ENCODE measurements at places on chromosomes 5 and 9. TPM values are rescaled to one million over a fixed set of nuclear protein-coding genes. Genes with fewer than 3 reads are reported as not detected.
A peak's percentile ranks its signal among the peaks of the same experiment; 100 is the strongest.

DNA sequence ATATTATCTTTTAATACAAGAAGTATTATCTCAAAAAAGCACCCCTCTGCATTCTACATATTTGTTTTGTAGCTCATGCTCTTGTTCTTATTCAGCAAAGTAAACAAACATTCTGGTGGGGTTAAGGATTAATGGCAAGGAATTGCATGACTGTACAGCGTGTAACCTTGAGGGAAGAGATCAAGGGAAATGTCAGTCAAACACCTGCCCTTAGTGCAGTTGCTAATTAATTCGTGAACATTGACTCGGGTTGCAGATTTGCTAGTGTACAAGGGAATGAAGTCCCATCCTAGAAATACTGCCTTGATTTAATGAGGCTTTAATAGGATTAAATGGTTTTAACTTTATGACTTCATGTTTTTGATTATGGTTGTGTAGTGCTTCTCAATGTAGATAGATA is 1758.1 kb downstream of the MAT2B start:
- no peak for DNase-seq

DNA sequence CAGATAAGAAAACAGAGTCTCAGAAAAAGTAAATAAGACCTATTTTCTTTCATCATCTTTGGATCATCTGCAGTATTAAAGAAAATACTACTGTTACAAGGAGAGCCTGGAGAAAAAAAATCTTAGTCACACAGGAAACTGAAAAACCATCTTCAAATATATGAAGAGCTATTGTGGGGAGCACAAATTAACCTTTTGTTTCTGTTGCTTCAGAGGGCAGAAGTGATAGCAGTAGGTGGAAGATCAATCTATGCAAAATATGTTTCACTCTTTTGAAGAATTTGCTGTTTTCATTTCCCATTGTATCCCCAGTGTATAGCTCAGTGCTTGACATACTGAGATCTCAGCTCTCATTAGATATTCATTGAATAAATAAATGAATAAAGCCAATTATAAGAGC is 13.1 kb upstream of the CEMIP2 start:
- DNase-seq, result no peak

GRCh38 chr5:55850839-55851674 is at the start of gene IL31RA:
IL31RA (plus strand) TSS chr5:55851357; CDS start chr5:55851571, 214 bp downstream.
- DNase-seq, result peak; percentile 53

- no peak for DNase-seq
Measured at GRCh38 chr5:124025306-124025845, 513.4 kb downstream of the CSNK1G3 start.

DNA sequence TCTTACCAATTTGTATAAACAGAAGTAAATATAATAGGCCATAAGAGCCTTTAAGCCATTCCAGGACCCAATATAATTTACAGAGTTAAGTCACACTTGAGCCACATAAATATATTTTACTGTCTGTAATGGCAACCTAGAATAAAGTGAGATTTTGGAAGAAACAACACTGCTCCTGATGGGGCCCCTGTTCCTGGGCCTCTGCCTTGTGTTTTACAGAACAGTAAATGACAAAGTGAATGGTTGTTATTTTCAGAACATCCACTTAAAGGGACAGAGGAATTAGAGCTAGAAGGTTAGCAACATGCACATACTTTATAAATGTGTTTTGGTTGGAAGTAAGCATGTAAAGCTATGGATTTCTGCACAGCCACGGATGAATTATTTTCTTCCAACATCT is 3.6 kb downstream of the PTGER4 start:
- DNase-seq, result no peak

GRCh38 chr5:106510321-106510720 is 1160.4 kb downstream of the EFNA5 start:
- no peak for DNase-seq

Gene GARIN3
- polyA plus RNA-seq, result not detected

DNA sequence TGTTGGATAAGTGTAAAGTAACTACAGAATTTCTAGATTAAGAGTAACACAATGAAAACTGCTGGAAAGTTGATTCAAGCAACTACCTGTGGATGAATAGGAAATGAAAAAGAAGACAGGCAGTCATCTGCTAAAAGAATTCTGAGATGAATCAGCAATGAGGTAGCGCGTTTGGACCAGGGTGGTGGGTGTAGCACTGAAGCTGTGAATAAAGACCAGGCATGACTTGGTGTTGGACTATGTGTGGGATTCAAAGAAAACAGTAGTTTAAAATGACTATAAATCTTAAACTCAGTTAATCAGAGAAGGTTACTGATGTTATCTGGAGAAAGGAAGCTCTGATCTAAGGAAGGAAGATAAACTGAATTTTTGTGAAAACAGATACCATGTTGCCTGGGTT is 159.8 kb downstream of the FBN2 start:
- DNase-seq, result no peak

Gene SLCO4C1
- not detected for polyA plus RNA-seq

GRCh38 chr9:73153793-73154227 is 2.1 kb downstream of the ANXA1 start:
- no peak for DNase-seq

Gene NAIP
- polyA plus RNA-seq, result 1.3 TPM

DNA sequence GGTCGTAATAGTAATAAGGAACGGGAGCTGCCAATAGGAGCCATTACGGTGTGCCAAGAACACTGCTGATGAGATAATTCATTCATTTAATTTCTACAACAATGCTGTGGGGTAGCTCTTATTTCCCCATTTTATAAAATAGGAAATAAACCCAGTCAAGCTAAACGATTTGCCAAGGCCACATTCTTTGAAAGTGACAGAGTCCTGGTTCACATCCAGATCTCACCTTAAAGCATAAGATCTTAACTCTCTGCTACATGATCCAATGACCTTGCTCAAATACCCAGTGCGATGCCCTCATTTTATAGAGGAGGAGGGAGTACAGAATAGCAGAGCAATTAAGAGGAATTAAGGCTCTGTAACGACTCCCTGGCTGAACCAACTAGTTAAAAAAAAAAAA is 5.0 kb downstream of the PDE6A start:
- DNase-seq, result no peak

DNA sequence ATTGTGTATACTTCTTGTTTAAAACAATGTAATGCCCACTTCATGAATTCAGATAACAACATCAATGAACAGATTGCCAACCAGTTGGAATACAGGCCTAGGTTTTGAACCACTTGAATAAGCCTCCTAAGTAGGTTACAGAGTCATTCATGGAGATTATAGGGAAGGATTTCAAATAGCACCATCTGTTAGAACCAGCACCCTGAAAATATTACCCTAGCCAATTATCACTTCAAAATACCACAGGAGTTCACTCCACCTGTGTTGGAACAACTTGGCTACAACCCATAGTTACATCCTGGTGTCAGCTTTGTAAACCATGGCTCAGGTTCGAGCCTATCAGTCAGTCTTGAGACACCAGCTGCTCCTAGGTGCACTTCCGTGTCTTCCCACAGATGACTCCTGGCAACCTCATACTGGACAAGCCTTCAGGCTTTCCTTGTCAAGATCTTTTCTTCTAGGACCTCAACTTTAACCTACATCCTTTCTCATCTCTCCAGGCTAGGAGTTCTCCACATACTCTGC is 350.0 kb downstream of the DEPDC1B start:
- DNase-seq, result no peak

- no peak for DNase-seq
Measured at GRCh38 chr5:73947906-73948640, 322.1 kb downstream of the ARHGEF28 start.

GRCh38 chr5:141771562-141771961 is 89.5 kb upstream of the ARAP3 start:
- no peak for DNase-seq

DNA sequence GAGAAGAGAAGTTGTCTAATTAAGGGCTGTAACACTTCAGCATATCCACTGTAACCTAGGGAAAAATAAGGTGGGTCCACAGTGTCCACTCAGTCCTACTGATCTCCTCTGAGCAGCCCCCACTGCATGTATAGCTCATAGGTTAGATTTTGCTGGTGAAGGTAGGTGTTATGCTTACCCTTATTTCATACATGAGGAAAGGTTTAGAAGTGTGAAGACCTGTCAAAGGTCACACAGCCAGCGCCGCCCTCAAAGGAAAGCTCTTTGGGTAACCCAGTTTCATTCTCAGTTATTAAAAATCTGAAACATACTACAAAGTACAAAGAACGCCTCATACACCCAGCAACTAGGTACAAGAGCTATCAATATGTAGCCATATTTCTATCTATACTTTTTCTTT is 87.2 kb downstream of the TLE4 start:
- no peak for DNase-seq

Gene SPINK7
- polyA plus RNA-seq, result not detected

Gene HMCN2
- under 0.01 TPM for polyA plus RNA-seq

Gene NR5A1
- polyA plus RNA-seq, result not detected

Gene TMEM245
- 42.0 TPM for polyA plus RNA-seq

Gene AGXT2
- polyA plus RNA-seq, result not detected

DNA sequence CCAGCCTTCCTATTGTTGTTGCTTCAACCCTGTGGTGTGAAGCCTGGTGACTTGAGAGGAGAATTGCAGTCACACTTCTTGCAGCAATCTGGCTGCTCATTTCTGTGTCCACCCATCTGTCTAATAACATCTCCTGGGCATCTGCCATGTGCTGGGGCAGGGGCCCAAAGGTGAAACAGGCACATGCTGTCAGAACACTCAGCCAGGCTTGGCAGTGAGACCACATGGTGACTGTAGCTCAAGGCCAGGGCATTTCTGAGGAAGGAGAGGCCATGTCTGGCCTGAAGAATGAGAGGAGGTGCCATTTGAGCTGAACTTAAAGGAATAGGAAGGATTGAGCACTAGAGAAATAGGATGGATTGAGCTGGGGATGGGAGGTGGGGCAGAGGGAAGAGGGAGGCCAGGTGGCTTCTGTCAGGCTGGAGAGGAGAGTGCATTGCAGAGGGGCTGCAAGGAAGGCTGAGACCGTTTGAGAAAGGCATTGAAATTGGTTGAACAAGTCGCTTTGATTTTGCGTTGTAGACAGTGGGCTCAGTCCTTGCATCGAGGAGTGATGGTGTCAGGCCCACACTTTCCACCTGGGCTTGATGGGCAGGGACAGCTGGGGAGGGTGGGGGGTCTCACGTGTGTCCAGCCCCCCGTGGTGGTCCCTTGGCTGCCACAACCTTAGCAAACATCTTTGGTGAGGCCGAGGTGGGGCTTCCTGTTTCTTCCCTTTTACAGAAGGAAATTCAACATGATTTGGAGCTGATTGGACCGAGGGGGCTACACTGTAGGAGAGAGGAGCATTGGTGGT is 222.4 kb downstream of the CACNA1B start:
- no peak for DNase-seq

GRCh38 chr5:137262818-137263217 is 236.3 kb downstream of the SPOCK1 start:
- no peak for DNase-seq

Data from AG04450 (cell line).